Right lobe of liver (tissue), 6 donors: ENCODE measurements at places on chromosomes 1 and 21.

- no peak for DNase-seq
Observed at GRCh38 chr1:87370544-87370943, 41.9 kb downstream of the LMO4 start.

DNA sequence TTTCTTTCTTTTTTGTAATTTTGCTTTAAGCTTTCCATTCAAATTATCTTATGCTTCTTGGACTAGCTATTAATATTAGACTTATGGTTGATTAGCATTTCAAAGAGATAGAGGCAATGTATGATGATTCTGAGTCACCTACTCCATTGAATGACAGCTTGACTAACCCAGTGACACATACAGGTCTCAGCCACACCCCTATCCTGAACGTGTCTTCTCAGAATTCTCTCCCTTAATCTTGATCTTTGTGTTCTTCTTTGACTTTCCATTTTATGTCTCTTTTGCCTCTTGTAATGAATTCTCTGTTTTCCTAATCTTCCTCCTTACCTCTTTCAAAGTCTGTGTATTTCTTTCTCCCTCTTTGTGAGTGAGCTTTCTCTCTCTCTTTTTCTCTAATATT, 241.1 kb downstream of the PDE4B start:
- no peak for DNase-seq

DNA sequence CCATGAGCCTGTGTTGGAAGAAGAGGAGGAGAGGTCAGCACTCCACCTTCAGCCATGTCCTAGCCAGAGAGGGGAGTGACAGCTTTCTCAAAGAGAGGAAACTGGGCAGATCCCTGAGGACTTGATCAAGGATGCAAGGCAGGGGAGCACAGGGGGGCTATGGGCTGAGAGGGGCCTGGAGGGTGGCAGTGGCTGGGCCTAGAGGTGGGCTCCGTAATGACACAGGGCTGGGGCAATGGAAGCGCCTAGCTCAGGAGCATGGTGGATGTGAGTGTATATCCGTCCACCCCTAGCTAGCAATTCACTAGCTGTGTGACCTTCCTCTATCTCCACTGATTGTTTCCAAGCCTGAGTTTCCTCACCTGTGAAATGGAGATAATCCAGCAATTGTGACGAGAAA, 32.6 kb downstream of the NEK2 start:
- DNase-seq: no peak

DNA sequence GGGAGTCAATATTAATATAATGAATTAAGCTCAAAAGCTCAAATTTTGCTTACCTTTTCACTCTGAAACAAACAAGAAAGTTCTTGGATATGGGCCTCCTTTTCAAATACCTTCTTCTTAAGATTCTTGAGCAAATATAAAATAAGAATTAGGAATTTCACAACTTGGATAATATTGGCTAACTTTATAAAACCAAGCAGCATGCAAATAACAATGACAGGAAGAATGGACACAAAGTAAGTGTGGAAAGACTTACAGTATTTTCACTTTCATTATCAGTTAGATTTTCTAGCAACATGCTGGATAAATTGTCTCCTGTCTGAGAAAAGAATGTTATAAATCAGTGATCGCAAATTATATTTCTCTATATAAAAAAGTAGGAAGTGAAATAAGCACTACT, 13.2 kb downstream of the ODF2L start:
- no peak for DNase-seq

GRCh38 chr1:87126886-87127505, 201.7 kb upstream of the LMO4 start:
- no peak for DNase-seq

DNA sequence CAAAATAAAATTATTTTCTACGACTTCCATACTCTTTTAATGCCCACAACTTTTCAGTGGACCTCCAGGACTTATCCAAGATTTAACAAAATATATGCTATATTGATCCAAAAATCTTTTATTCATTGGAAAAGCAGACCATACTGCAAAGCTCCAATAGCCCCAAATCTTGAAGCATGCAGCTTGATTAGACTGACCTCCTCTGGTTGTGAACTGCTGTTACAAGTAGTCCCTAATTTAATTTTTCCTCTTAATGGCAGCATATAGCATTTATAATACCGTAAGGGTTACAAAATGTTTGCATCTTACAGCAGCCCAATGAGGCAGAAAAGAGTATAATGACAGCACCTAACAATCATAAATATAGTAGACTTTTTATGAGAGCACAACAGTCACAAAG, 49.8 kb downstream of the TPR start:
- DNase-seq: no peak

DNA sequence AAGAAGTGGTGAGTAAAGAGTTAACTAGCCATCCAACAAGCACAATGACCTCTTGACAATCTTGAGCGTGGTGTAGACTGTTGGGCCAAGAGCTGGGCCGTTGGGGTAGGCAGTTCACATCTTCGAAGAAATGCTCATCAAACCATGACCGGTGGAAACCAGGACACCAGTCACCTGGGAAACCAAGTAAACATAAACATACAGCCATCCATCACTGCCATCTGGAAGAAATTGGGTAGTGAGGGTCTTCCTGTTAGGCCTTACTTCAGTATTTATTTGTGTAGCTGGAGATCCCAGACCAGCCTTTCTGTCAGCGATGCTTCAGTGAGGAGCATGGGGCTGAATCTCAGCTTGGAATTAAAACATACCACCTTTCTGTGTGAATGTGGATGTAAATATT, 108.1 kb upstream of the HAO2 start:
- DNase-seq: no peak

DNA sequence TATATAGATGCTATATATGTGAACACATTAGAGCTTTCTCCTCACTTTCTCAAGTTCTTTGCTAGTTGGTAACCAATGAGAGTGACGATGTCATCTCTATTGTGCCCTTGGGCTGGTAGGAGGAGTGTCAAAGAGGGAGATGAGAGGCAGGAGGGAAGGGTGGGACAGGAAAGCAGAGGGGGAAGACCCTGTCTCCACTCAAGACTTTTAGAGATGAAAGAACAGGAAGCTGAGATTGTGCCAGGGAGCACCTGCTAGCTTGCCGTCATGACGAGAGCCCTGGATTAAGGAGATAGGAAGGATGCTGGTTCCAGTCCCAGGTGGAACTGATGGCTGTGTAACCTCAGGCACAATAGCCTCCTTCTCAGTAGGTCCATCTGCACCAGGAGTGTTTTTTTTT, 16.7 kb downstream of the CNR2 start:
- DNase-seq: no peak

GRCh38 chr21:42248783-42249597, 30.1 kb downstream of the ABCG1 start:
- no peak for DNase-seq

DNA sequence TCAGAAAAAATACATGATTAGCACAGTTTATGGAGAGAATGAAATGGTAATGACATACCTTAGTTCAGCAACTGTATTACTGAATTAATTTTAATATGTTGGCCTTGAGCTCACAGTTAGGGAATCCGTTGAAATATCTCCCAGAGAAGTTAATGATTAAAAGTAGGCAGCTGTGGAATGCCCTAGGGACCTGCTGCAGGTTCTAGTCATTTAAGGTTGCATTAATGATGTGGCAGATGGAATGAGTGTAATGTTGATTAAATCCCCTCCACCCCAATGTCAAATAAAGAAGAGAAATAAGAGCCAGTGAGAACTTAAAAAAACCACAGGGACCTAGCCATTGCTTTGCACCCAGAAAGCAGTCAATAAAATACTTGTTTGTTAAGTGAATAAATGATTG, 40.3 kb upstream of the TRIM45 start:
- no peak for DNase-seq

GRCh38 chr1:226766565-226766964, 27.5 kb upstream of the ITPKB start:
- no peak for DNase-seq

DNA sequence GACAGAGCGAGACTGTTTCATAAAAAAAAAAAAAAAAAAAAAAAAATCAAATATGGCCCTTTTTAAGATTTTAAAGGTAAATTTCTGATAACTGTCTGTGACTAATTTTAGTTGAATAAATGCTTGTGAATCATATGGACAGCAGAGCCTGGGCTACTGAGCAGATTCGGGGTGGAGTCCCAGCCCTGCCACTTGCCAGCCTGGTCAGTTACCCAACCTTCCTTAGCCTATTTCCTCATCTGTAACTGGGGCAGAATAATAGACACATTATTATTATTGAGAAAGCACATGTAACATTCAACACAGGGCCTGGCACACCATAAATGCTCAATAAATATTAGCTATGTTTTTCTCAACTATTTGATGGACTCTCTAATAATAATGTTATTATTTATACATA, 11.2 kb upstream of the H3-3A start:
- DNase-seq: peak; percentile 42

DNA sequence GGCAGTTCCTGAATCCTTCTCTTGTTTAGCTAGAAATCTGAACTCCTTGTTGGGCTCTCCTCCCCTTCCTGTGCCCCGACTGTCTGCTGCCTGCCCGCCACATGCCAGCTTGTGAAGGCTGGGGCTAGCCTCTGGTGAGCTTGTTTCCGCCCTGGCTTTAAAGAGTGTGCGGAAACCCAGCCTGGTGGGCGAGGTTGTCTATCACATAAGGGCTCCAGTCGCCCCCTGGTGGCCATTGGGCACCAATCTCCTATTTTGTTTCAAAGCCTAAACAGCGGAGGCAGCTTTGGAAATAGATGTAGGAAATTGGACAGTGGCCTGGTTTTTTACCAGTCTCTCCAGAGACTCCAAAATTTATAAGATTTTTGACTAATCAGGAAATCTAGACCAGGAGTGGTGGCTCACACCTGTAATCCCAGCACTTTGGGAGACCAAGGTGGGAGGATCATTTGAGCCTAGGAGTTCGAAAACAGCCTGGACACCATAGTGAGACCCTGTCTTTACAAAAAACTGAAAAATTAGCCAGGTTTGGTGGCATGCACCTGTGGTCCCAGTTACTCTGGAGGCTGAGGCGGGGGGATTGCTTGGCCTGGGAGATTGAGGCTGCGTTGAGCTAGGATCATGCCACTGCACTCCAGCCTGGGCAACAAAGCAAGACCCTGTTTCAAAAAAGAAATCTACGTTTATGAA, 9.8 kb downstream of the ATP8B2 start:
- DNase-seq: peak; percentile 84

GRCh38 chr1:199226163-199226562, 587.3 kb downstream of the PTPRC start:
- DNase-seq: no peak

DNA sequence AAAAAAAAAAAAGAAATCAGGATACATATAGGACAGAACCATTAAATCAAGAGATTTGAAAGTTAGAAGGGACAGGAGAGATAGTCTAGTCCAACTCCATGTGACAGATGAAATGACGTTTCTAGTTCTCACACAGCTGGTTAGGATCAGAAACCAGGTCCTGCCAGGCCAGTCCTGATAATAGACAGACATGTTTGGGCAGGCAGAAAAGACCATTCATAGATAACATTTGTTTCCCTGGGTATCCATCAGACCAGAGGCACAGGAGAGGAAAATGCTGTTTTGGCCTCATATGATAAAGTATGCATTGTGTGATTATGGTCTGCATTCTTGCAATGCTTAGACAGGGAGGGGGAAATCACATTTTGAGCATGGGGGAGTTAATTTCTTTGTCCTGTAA, 29.3 kb downstream of the ZBTB8B start:
- no peak for DNase-seq

DNA sequence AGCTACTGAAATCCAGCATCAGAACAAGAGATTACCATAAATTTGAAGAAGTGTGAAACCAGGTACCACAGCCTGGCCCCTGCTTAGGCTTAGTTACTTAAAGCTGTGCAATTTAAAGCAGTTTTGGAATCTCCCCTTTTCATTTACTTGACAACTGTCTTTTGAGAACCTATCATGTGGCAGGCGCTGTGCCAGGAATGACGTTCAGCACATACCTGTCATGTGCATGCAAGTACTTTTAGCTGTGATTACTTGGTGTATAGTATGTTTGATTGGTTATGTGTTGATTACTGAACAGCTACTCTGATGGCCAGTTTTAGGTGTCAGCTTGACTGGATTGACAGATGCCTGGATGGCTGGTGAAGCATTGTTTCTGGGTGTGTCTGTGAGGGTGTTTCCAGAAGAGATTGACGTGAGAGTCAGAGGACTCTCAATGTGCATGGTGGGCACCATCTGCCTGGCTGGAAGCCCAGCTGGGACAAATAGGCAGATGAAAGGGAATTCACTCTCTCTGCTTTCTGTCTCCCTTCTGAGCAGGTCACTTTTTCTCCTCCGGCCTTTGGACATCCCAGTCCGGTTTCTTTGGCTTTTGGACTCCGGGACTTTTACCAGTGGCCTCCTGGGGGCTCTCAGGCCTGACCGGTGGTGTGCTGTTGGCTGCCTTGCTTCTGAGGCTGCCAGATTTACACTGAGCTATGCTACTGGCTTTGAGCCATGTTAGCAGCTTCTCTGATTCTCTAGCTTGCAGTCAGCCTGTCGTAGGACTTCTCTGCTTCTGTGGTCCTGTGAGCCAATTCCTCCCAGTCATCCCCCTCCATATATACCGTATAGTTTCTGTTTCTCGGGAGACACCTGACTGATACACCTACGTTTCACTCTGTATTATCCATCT, 178.0 kb downstream of the RYR2 start:
- no peak for DNase-seq

GRCh38 chr1:70360321-70360720, 5.8 kb upstream of the ANKRD13C start:
- DNase-seq: no peak
